ENCODE measurements at places on chromosomes 2 and 18. TPM values are rescaled to one million over a fixed set of nuclear protein-coding genes. Genes with fewer than 3 reads are reported as not detected.

- DNase-seq: no peak
Measured at GRCh38 chr2:158676295-158676694, 118.8 kb upstream of the DAPL1 start.

GRCh38 chr2:159788253-159788652, 9.8 kb downstream of the CD302 start:
- DNase-seq: no peak

- no peak for DNase-seq
Measured at GRCh38 chr2:178506524-178506923, 26.3 kb downstream of the PLEKHA3 start.

DNA sequence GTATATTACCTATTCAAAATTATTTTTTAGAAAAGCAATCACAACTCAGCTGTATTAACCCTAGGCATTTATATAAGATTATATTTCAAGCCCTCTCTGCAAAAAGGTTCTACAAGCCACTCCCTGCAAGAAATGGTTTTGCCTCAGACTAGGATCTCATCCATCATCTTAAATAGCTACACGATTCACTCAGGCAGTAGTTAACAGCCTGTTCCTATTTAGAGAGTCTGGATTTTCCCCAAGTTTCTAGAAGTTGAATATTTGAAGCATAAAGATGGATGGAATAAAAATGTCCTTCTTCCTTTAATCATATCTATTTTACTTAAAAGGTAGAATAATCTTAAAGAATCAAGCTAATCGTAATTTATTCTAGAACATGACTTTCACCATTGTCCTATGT, 167.1 kb upstream of the STK17B start:
- DNase-seq: no peak

The MEIS1 gene
- total RNA-seq: not detected

The MATN3 gene
- total RNA-seq: not detected

Data from activated T-helper 2 cell treated with anti-CD3 and anti-CD28 coated beads, Interferon-gamma antibody, Interleukin-2, Interleukin-4, amounts not matched to agents 10 μg/mL and 5 μg/mL and 100 μg/mL, durations not matched to agents 14 hours and 24 hours and 36 hours (primary cell).